ENCODE measurements at places on chromosomes 5 and 9.

GRCh38 chr9:35051069-35051967 is 21.1 kb downstream of the VCP start:
- no peak for DNase-seq

- DNase-seq: no peak
Measured at GRCh38 chr5:181129601-181130000, 1.4 kb downstream of the OR2V1 start.

DNA sequence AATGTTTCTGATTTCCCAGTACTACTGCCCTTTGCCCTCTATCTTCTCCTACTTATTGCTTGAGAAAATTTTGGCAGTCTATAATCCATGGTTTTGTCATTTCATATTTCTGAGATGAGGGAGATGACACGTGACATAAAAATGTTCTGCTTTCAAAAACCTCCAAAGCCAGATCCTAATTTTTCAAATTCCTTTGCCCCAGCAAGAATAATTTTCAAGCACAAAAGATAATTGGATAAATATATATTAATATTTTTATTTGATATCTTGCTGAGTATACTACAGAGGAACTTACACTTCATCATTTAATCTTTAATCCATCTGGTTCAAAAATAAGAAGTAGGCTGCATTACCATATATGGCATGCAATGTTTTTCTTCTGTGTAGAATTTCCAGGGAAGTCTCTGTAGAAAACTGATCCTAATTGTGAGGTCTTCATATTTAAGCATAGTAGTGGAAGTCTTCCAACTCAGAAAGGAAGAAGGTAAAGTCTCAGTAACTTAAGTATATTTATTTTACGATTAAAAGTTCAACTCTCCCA is 1738.8 kb downstream of the EFNA5 start:
- no peak for DNase-seq

DNA sequence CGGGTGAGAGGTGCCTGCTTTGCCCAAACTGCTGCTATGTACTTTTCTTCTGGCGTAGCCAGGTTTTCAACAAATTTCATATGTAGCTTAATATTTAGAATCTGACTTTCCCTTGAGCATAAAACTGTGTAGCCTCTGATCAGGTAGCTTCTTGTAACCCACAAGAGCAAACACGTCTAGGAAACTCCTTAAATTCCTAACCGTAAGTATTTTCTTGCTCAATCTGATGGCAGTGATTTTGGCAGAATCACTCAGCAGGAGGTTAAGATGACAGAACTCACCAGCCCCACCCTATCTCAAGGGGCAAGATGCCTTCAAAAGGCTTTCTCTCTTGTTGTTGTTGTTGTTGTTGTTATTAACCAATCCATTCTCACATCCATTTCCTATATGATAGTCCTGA is 20.8 kb downstream of the CKMT2 start:
- DNase-seq: no peak

- no peak for DNase-seq
Measured at GRCh38 chr5:178193251-178193809, 6.2 kb upstream of the GMCL2 start.

- DNase-seq: no peak
Measured at GRCh38 chr9:89304020-89304833, 6.8 kb upstream of the CKS2 start.

GRCh38 chr5:150406103-150406722 is 6.5 kb downstream of the CD74 start:
- no peak for DNase-seq

- DNase-seq: no peak
Measured at GRCh38 chr9:8025551-8025950, 226.0 kb upstream of the DMAC1 start.

GRCh38 chr5:135013445-135013844 is 20.6 kb downstream of the PITX1 start:
- no peak for DNase-seq

GRCh38 chr9:110911659-110912418 is 126.4 kb downstream of the LPAR1 start:
- DNase-seq: no peak

- DNase-seq: no peak
Measured at GRCh38 chr5:37971483-37972024, 131.7 kb upstream of the GDNF start.

GRCh38 chr9:126377536-126377935 is 50.9 kb downstream of the MVB12B start:
- no peak for DNase-seq

DNA sequence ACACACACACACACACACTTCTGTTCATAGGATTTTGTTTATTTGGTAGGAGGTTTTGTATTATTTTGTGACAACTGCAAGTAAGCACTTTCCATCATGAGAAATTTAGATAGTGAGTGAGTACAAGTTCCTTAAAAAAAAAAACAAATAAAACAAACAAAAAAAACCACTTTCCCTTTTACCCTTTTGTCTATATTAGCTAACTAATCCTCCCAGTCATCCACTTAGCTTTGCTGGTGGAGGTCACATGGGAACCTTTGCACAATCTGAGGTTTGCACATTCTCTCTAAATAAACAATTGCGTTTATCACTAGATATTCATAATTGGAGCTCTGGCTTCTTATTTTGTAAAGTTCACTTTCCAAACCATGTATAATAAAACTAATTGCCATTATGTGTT is 6.8 kb downstream of the ITGA1 start:
- DNase-seq: no peak

DNA sequence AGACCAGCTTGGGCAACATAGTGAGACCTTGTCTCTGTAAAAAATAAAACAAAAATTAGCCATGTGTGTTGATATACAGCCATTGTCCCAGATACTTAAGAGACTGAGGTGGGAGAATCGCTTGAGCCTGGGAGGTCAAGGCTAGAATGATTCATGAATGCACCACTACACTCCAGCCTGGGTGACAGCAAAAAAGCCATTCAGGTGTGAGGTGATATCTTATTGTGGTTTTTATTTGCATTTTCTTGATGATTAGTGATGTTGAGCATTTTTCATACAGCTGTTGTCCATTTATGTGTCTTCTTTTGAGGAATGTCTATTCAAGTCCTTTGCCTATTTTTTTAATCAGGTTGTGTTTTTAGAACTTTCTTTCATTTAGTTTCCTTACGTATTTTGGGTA is 23.2 kb downstream of the MTAP start:
- DNase-seq: no peak

GRCh38 chr5:67416133-67416937 is 219.7 kb upstream of the CD180 start:
- no peak for DNase-seq

- DNase-seq: no peak
Measured at GRCh38 chr9:22047596-22047995, 38.5 kb upstream of the CDKN2B start.

GRCh38 chr9:123523001-123523400 is 167.0 kb downstream of the CRB2 start:
- no peak for DNase-seq

GRCh38 chr5:97042996-97043395 is 99.4 kb downstream of the LIX1 start:
- no peak for DNase-seq

GRCh38 chr5:111347021-111347420 is 122.8 kb downstream of the CAMK4 start:
- no peak for DNase-seq
